AML-193 (cell line): ENCODE measurements at places on chromosomes 11 and 22.
A peak's percentile ranks its signal among the peaks of the same experiment; 100 is the strongest.

GRCh38 chr11:1087961-1088926, 13.6 kb downstream of the MUC2 start:
- no peak for DNase-seq

GRCh38 chr22:17213976-17214375, 5.3 kb downstream of the ADA2 start:
- no peak for DNase-seq

- DNase-seq = no peak
Measured at GRCh38 chr11:61045271-61045670, 57.0 kb upstream of the CD5 start.

GRCh38 chr11:35148163-35148837, 9.3 kb downstream of the CD44 start:
- no peak for DNase-seq

- no peak for DNase-seq
Measured at GRCh38 chr11:35307221-35307621, 112.1 kb downstream of the SLC1A2 start.

- no peak for DNase-seq
Measured at GRCh38 chr11:132057266-132057665, 686.9 kb downstream of the NTM start.

DNA sequence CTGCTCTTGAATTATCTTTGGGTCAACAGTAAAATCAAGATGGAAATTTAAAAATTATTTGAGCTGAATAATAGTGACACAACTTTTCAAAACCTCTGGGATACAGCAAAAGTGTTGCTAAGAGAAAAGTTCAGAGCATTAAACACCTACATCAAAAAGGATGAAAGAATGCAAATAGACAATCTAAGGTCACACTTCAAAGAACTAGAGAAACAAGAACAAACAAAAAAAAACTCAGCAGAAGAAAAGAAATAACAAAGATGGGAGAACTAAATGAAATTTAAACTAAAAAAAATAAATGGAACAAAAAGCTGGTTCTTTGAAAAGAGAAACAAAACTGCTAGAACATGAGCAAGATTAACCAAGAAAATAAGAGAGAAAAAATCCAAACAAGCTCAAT, 15.0 kb upstream of the TMEM45B start:
- no peak for DNase-seq

DNA sequence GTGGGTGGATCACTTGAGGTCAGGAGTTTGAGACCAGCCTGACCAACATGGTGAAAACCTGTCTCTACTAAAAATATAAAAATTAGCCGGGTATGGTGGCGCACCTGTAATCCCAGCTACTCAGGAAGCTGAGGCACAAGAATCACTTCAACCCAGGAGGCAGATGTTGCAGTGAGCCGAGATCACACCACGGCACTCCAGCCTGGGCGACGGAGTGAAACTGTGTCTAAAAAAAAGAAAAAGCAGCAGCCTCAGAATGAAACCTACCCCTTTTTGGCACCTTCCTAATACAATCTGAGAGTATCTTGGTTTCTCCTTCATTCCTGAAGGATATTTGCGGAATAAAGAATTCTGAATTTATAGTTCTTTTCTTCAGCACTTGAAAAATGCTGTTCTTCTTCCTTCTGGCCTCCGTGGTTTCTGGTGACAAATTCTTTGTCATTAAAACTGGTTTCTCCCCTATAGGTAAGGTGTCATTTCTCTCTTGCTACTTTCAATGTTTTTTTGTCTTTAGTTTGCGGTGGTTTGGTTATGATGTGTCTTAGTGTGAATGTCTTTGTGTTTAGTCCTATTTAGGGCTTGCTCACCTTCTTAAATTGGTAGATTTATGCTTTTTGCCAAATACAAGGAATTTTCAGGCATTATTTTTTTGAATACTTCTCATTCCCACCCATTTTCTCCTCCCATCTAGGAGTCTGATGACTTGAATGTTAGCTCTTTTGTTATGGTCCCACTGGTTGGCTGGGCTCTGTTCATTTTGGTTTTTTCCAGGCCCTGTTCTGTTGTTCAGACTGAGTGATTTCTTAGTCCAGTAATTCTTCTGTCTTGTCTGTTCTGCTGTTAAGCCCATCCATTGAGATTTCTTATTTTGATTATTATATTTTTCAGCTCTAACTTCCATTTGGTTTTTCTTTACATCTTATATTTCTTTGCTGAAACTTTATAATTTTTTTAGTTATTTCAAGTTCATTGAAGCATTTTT, 15.4 kb downstream of the ASRGL1 start:
- DNase-seq = no peak

- no peak for DNase-seq
Measured at GRCh38 chr11:64000740-64001483, 14.7 kb downstream of the OTUB1 start.

GRCh38 chr11:64245401-64245796, 1.3 kb downstream of the PPP1R14B start:
- DNase-seq = peak; percentile 15

DNA sequence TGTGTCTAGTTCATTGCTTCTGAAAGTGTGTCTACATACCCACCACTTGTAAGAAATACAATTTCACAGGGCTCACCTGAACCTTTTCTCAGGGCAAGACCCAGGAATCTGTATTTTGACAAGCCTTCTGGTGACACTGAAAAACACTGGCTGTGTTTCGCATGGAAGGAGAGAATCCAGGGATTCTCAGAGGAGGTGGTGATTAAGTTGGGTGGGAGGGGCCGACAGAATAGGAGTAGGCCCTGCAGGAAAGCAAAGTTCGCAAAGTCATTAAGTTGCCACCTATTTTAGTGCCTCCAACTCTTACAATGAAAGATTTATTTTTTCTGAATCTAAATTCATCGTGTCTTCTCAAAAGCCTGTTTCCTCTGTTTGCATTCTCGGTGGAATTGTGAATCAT, 186.8 kb downstream of the FAT3 start:
- no peak for DNase-seq

GRCh38 chr11:10758957-10759356, 7.9 kb downstream of the CTR9 start:
- DNase-seq = peak; percentile 49

GRCh38 chr11:20363149-20363499, 390 bp upstream of the HTATIP2 start:
- DNase-seq = no peak

DNA sequence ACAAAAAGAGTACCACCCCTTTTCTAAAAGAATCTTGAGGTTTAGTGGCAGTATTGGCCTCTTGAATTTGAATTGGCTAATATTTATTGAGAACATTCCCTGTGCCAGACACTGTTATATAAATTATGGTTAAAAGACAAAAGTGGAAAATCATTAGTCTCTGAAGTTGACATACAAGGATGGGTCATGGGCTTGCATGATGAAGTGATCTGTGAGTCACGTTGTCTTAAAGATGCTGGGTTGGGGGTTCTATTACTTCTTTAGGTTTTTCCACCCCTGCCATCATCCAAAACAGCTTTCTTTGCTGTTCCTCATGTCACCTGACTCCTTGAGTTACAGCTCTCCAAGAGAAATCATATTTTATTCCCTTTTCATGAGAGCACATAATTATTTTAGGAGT, 85.0 kb downstream of the CD44 start:
- DNase-seq = no peak

DNA sequence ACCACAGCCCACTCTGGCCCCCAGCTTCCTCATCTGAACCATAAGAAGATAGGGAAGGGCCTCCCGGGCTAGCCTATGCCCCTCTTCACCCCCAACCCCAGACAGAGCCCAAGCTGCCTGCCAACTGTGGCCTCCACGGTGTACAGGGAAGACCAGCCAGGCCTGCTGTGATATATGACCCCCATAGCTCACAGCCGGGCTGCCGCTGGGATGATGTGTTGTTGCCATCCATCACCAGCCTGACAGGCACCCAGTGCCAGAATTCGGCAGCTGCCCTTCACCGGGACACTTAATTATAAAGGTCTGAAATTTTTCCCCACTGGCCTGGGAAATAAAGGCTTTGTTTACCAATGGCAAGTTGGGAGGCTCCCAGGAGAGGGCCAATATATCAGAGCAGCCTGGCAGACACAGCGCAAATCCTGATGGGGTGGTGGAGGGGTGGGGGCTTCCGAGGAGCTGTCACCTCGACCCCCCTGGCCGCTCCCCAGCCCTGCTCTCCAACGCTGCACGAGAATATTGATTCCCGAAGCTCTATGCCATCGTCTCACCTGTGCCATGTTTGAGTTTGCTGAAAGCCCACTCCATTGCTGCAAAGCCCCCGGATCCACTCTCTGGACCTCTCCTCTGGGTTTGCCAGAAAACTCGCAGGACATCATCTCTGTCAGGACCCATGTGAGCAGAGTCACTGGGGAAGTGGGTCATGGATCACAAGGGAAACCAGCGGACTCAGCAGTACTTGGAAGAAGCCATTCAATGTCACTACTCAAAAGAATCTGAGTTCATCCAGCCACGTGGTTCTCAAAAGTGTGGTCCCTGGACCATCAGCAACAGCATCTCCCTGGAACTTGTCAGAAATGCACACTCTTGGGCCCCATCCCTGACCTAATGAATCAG, 296.9 kb downstream of the MN1 start:
- no peak for DNase-seq

DNA sequence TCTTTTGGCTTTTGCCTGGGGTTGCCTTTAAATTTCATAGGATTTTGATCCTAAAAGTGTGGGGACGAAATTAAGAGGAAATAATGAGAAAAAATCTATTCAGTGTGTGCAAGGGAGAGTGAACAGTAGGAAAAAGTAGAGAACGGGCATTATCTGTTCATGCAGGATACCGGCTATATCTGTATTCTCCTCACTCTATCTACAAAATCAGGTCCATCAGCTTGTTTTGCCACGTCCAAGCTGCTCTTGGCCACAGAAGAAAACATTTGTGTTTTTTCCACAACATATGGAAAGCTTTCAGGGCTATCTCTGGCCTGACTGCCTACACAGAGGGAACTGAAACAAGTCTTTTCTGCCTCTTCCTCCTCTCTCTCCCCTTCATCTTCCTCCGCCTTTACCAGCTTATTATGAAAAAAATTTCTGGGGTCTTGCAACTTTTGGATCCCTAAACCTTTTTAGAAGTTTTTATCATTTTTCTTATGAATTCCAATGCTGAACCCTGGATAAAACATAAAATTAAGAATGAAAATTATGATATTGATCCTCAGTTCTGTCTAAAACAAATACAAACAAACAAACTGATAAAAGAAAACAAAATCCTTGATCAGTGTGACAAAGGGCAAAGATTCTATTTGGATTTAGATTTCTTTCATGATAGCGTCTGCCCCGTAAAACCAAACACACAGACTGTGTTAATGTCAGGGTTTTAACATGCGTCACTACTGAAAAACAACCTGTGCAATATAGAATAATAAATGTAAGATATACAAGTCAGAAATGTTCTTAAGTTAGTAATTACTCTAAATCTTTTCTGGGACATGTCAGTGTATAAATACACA, 219.7 kb downstream of the CNTN5 start:
- DNase-seq = no peak

- no peak for DNase-seq
Measured at GRCh38 chr11:11777897-11778296, 63.9 kb upstream of the USP47 start.

DNA sequence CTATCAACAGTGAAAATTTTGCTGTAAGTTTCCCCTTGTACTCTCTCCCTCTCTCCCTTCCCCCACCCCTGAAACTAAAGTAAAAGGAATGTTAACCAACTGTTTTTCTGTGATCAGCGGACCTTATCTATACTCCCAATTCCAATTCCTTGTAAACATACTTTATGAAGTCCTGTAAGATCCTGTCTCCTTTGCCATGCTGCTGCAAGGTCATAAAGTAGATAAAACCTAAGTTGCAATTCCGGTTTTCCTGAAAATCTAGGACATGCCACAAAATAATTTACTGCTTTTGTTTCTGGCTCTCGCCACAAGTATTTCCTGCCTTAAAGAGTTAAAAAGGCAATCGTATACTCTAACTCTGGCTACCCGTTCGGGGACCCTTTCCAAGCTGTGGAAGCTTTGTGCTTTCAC, 1469.0 kb downstream of the LRRC4C start:
- DNase-seq = no peak
